ENCODE measurements at places on chromosomes 2 and 18.

GRCh38 chr2:144939590-144939989 is 419.7 kb upstream of the ZEB2 start:
- no peak for DNase-seq

- no peak for DNase-seq
Observed at GRCh38 chr2:195494451-195494850, 162.6 kb upstream of the SLC39A10 start.

DNA sequence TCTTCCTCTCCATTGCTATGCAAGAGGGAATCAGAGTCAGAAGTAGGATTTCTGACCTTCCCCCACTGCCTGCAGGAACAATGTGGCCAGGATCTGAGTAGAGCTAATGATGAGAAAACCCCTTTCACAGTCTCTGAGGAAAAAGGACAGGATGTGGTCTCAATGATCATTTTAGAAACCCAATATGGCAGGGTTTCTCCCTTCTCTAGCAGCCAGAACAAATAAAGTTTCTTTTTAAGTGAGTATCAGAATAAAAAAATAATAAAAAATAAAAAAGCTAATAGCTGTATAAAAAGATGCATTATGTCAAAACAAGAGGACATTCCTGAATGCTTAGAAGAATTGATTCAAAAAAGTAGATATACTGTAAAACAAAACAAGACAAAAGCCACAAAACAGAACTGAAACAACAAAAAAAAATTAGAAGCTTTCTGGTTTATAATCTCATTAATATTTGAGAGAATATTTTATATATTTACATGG is 1124.9 kb upstream of the ZEB2 start:
- DNase-seq: no peak

- DNase-seq: no peak
Observed at GRCh38 chr2:39632876-39633275, 32.8 kb upstream of the TMEM178A start.

DNA sequence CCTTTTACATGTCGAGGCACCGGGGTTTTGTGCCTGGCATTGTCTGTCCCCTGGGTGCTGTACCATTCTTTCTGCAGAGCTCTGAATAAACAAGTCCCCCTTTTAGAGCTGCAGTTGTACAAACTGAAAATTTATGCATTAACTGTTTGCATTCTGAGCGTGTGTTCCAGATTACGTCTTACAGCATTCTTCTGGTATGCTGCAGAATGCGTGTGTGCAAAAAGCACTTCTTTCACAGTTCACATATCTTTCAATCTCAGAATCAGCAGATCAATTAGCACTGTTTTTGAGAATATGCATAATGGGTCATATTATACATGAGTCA is 27.5 kb downstream of the MEIS1 start:
- no peak for DNase-seq

- no peak for DNase-seq
Observed at GRCh38 chr2:219081701-219082331, 21.1 kb upstream of the IHH start.

DNA sequence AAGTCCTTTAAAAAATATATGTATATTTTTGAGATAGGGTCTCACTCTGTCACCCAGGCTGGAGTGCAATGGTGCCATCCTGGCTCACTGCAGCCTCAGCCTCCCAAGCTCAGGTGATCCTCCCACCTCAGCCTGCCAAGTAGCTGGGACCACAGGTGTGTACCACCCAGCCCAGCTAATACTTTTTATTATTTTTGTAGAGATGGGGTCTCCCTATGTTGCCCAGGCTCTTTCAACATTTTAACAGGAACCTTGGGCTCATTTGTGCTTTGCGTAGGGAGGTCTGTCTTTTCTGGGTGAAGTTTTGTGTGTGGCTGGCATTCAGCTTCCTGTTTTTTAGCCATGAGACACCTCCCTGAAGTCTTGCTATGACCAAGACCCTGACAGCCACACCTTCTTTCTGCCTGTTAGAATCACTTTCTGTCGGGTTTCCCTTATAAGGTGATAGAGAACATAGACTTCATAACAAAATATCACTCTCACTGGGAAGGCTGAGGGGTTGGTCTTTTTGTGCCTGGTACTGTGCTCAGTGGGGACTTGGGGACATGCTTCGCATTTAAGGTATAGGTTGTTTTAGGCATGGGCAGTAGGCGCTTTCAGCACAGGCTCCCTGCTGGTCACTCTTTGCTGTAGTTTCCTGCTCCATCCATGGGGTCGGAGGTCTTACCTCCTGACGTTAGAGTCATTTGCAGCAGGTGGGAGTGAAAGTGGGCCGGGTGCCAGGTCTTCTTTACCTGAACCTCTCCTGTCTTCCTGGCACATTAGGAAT is 3.4 kb downstream of the RAB31 start:
- no peak for DNase-seq

- DNase-seq: no peak
Observed at GRCh38 chr18:399631-400135, 100.8 kb downstream of the COLEC12 start.

DNA sequence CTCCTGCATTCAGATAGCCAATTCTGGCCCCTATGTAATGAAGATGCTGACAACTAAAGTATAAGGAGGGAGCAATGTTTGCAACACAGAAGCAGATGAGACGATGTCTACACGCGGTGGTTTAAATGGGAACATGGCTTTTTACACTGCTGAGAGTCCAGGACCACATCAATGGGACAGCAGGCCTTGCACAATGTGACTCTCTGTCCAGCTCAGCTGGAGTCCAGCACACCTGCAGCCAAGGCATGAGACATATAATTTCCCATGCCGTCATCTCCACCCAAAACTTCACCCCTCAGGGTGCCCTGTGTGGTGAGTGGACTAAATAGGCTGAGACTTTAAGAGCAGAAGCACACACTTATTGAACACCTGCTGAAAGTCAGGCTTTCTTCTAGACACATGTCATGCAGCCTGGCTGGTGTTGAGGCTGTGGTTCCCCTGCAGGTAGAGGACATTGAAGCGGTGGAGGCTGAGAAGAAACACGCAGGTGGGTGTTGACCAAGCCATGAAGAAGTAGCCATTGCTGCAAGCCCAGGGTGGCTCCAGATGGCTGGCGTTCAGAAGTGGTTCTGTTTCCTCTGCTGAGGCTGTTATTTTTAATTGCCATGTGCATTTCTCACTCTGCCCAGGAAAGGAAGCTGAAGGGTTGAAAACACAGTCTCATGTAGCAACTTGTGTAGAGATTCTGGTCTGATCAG is 345.6 kb downstream of the MYCN start:
- DNase-seq: no peak

- DNase-seq: no peak
Observed at GRCh38 chr2:44645937-44646336, 284.2 kb downstream of the CAMKMT start.

DNA sequence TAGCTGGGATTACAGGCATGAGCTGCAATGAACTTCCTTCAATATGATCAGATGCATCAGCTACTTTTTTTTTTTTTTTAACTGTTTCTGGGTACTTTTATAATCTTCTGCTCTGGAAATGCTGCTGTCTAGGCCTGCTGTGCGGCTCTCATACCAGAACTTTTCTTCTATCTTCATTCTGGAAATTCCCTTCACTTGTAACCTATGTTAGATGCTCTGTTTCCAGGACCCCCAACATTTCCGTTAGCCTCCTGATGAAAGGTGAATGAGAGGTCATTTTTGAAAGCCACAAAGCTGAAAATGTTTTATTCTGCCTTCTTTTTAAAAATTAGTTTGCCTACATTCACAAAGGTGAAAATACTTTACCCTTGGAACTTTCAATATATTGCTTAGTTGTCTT is 8.6 kb downstream of the AGFG1 start:
- no peak for DNase-seq

- no peak for DNase-seq
Observed at GRCh38 chr2:152791979-152792378, 73.6 kb downstream of the ARL6IP6 start.

DNA sequence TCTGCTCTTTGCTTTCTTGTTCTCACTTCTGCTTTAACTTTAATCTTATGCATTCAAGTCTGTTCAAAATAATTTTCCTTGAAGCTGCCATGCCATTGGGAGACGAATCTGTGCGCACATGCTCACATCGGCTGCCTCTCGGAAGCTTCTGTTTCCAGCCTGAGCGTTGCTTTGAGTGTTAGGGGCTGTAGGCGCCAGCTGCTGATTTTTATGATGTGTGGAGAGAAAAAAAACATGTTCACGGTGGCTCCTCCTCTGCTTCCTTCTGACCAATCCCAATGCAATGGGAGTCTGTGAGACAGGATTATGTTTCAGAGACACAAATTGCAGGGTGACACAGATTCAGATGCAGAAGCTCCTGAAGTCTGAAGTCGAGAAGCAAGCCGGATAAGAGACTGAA is at the start of gene MC4R:
MC4R (minus strand) TSS at position 180 of the 400 bp plus-strand sequence. CDS start 426 bp downstream, outside the sequence.
- no peak for DNase-seq

- no peak for DNase-seq
Observed at GRCh38 chr2:216696321-216696720, 972 bp upstream of the IGFBP5 start.

GRCh38 chr18:55001394-55002024 is 42.2 kb upstream of the CCDC68 start:
- DNase-seq: no peak

All from activated T-helper 1 cell treated with anti-CD3 and anti-CD28 coated beads, Interleukin-2, amount 50 U/mL, for 16 hours (primary cell).